Sciatic nerve (tissue), 2 donors: ENCODE measurements at places on chromosomes 5 and 9.

- no peak for DNase-seq
Observed at GRCh38 chr5:143533978-143534760, 130.7 kb upstream of the NR3C1 start.

GRCh38 chr9:6197330-6197729 is 18.3 kb upstream of the IL33 start:
- no peak for DNase-seq

- DNase-seq: no peak
Observed at GRCh38 chr5:102715082-102715807, 39.9 kb upstream of the PAM start.

GRCh38 chr5:10157085-10157669 is 92.5 kb downstream of the ATPSCKMT start:
- no peak for DNase-seq

- DNase-seq: no peak
Observed at GRCh38 chr9:22165144-22165543, 156.0 kb upstream of the CDKN2B start.

GRCh38 chr9:127523312-127523851 is 72.1 kb downstream of the LRSAM1 start:
- no peak for DNase-seq

GRCh38 chr5:52840277-52841050 is 52.7 kb downstream of the ITGA1 start:
- no peak for DNase-seq
